Stimulated activated CD4-positive, alpha-beta T cell treated with anti-CD3 and anti-CD28 coated beads, Interleukin-12 subunit alpha, Interleukin-12 subunit beta, amount 100 ng/mL, for 4 hours (primary cell): ENCODE measurements at places on chromosomes 7 and 10.

- no peak for DNase-seq
These were observed 107.7 kb upstream of the ZNF32 start for GRCh38 chr10:43756341-43756740.

DNA sequence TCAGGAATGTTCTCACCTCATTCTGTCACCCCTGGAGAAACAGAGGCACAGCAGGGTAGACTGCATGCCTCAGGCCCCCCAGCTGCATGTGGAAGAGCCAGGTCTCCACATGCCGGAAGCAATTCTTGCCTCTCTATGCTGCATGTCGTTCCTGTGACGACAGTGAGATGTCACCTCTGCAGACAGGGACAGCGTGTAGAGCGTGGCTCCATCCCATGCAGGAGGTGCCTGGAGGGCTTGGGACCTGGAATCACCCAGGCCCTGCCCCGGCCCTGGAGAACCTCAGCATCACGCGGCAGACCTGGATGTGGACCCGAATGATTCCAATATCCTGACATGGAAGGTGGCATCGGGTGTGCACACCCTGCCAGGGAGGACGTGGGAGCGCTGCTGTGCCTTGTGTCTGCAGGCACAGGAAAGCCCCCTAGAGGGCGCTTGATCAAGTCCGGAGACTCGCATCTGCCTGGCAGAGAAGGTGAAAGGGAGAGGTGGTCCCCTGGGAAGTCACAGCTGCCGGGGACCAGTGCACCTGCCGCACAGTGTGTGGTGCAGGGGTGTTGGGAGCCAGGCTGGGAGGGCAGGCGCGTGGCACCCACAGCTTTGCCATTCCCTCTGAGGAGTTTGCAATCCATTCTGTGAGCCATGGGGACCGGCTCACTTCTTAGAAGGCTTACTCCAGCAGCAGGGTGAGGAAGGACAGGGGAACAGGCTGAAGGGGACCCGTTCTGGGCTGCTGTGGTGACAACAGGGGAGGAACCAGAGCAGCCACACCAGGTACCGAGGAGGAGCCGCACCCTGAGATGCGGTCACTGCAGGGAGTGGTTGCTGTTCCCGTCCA lies 45.3 kb upstream of the EN2 start:
- peak; percentile 52 for DNase-seq

- no peak for DNase-seq
These were observed 173.2 kb upstream of the PRPS1L1 start for GRCh38 chr7:18200855-18201254.

GRCh38 chr7:146656988-146657387 lies 540.4 kb downstream of the CNTNAP2 start:
- DNase-seq: no peak

DNA sequence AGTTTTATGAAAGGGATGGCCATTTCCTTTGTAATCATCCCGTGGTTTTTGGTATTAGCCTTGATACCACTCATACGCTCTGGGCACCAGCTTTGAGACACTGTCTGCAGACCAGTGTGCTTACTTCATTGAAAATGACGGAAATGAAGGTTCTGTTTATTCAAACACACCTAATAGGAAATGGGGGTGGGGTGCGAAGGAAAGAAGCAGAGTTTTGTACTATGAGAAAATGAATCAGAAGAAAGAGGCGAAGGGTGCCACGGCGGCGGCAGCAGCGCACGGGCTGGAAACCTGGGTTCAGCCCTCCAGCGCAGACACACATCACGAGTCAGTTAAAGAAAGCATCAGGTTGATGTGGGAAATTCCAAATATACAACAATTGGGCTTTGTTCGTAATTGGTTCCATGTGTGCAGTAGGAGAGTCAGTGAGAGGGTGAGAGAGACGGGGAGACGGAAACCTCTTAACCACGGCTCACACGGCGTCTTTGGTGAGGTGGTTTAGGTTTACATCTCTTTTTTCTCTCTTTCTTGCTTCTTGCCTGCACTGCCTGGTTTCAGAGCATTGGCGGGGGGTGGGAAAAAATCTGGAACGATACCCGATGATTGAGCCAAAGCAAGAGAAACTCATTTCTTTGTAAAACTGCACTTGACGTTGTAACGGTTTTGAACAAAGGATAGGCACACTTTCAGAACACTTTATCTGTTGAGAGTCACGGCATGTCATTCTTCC lies 321.2 kb downstream of the FRMD4A start:
- peak; percentile 68 for DNase-seq

- DNase-seq: no peak
These were observed 548.3 kb downstream of the SORCS3 start for GRCh38 chr10:105189463-105189800.

- no peak for DNase-seq
These were observed 273.3 kb downstream of the FZD1 start for GRCh38 chr7:91537260-91538152.

DNA sequence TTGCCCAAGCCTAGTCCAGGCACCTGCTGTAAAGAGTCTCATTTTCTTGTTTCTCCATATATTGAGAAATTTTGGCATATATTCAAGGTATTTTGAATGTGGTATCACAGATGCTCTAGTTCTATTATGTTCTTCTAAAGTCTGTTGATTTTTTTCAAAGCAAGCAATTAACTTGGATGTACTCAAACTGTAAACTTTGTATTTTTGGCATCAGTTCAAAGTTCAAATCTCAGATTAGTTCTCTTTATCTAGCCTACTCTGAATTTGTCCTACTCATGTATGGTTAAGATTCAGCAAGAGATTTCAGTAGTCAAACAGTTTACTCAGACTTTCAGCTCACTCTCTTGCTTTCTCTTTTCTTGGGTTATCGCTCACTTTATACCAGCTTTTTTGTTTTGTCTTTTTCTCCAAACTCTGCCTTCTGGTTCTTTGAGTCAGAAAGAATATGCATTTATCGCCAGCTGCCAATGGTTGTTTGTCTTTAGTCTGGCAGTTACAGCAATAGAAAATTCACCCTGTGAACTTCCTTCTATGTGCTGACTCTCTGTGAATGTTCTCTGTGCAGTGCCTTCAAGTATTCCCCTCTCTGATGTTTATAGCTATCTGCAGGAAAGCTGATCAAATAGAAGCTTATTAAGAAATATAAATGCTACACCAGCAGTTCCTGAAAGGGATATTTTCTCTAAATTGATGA lies 56.0 kb downstream of the ANKRD7 start:
- no peak for DNase-seq

GRCh38 chr10:117968354-117969182 lies 78.2 kb downstream of the RAB11FIP2 start:
- DNase-seq: no peak
